ENCODE measurements at places on chromosomes 2 and 18.

GRCh38 chr18:8215741-8216140, 393.5 kb upstream of the RAB12 start:
- DNase-seq: no peak

- DNase-seq: no peak
Measured at GRCh38 chr2:33320573-33320972, 155.9 kb upstream of the RASGRP3 start.

DNA sequence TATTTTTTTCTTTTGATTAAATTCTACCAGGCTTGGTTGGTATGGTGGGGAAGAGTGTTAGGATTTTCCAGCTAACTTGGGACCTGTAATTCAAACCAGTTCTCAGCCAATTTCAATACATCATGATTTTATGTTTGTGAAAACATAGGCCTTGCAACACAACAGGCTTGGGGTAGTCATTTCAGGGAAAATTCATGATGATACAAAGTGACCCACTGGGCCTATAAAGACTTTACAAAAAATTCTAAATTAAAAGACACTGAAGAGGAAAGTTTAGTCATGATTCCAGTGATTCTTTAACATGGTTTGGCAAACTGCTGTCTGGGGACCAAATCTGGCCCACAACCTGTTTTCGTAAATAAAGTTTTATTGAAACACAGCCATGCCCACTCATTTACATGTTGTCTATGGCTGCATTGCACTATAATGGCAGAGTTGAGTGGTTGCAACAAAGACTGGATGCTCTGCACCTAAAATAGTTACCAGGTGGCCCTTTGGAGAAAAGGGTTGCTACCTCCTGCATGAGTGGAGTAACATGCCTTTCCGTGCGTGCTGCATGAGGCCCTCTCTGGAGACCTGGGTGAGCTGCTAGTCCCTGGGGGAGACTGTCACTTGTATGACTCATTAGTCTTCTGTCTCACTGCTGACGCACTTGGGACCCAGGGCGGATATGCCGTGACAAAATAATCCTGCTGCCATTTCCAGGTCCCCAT, 73.6 kb downstream of the NPAS2 start:
- DNase-seq: no peak

GRCh38 chr18:33755931-33756560, 178.0 kb downstream of the ASXL3 start:
- DNase-seq: no peak

GRCh38 chr2:240985881-240986786, 12.3 kb upstream of the SNED1 start:
- no peak for DNase-seq

All from right hindlimb (tissue), 1 donor.